ENCODE measurements at places on chromosomes 6 and 20. TPM values are rescaled to one million over a fixed set of nuclear protein-coding genes. Genes with fewer than 3 reads are reported as not detected.

The FAM8A1 gene
- total RNA-seq: 32.2 TPM

The C20orf144 gene
- not detected for total RNA-seq

The LIN28B gene
- not detected for total RNA-seq

The RBM24 gene
- total RNA-seq: 5.0 TPM

The TCF15 gene
- total RNA-seq: not detected

- no peak for DNase-seq
Observed at GRCh38 chr6:21740376-21741124, 147.0 kb downstream of the SOX4 start.

- DNase-seq: no peak
Observed at GRCh38 chr6:144882425-144882824, 597.3 kb downstream of the UTRN start.

GRCh38 chr6:63881791-63882190 is 246.2 kb downstream of the PHF3 start:
- no peak for DNase-seq

GRCh38 chr6:108609276-108609769 is 48.6 kb downstream of the FOXO3 start:
- DNase-seq: no peak

- DNase-seq: no peak
Observed at GRCh38 chr20:47761482-47762047, 23.7 kb downstream of the SULF2 start.

- DNase-seq: no peak
Observed at GRCh38 chr6:169800116-169800667, 48.8 kb downstream of the ERMARD start.

GRCh38 chr20:60877071-60877857 is 374.8 kb upstream of the CDH4 start:
- no peak for DNase-seq

Data from Peyer's patch (tissue), 4 donors.